ENCODE measurements at places on chromosomes 7 and 10. TPM values are rescaled to one million over a fixed set of nuclear protein-coding genes. Genes with fewer than 3 reads are reported as not detected.

RNF148 gene
- total RNA-seq, result not detected

TMEM229A gene
- total RNA-seq, result not detected

FAM241B gene
- total RNA-seq, result 17.2 TPM

LIPM gene
- not detected for total RNA-seq

PTPN20 gene
- 4.7 TPM for total RNA-seq

TMEM213 gene
- total RNA-seq, result not detected
